ENCODE measurements at places on chromosomes 12 and 14.
A peak's percentile ranks its signal among the peaks of the same experiment; 100 is the strongest.

DNA sequence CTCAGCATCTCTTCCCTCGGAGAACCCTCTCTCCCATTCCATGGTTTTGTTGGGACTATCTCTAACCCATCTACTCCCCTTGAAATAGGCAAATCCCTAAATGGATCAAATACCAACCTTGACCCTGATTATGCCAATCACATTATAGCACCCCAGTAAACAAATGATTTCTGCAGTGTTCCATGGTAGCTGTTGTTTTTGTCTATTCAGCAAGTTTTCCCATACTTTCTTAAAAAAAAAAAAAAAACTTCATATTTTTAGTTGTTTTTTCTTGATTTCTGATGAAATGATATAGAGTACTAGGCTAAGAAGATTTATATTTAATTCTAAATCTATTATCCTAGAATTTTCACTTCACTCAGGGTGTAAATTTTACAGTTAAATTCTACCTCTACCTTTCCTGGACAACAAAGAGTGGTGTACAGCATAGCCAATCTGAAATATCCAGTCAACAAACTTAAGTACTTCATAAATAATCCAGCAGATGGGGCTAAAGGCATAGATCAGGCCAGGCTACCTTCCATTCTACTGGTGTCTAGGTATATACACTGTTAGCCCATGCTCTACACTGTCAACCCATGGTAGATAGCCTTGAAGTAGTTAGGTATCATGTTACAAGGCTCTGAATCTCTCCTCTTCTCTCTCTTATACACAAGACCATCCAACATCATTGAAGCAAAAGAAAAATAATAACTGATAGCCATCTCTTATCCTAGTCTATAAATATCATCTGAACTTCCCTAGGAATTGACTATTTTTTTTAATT lies 82.2 kb downstream of the PLEKHG7 start:
- peak; percentile 53 for DNase-seq

GRCh38 chr14:88137327-88137726 lies 132.4 kb downstream of the GPR65 start:
- no peak for DNase-seq

- no peak for DNase-seq
These were observed 224.3 kb upstream of the NAV3 start for GRCh38 chr12:77606348-77606747.

- DNase-seq = no peak
These were observed 62.5 kb upstream of the GPR68 start for GRCh38 chr14:91307046-91307445.

- no peak for DNase-seq
These were observed 139.3 kb downstream of the SSPN start for GRCh38 chr12:26334621-26335124.

DNA sequence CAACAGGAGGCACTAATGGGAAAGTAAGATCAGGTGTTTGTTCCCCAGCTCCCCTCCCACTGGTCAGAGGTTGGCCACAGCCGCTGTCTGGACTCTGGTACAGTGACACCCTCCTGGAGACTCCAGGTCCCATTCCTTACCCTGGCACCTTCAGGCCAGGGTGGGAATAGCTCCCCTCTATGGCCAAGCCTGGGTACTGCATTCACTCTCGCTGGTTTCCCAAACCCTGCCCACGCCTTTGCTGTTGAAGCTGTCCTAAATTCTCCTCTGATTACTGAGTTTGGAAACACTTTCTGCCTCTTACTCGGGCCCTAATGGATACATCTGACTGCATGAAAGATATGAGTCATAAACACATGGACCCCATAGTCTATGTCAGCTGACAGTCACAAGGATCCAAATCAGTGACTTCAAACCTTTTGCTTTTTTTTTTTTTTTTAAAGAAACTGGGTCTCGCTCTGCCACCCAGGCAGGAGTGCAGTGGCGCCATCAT lies 17.9 kb downstream of the HRK start:
- no peak for DNase-seq

GRCh38 chr12:117561990-117562389 lies 200.6 kb upstream of the NOS1 start:
- DNase-seq = no peak
